Esophagus squamous epithelium (tissue), 5 donors: ENCODE measurements at places on chromosomes 16 and 17.

DNA sequence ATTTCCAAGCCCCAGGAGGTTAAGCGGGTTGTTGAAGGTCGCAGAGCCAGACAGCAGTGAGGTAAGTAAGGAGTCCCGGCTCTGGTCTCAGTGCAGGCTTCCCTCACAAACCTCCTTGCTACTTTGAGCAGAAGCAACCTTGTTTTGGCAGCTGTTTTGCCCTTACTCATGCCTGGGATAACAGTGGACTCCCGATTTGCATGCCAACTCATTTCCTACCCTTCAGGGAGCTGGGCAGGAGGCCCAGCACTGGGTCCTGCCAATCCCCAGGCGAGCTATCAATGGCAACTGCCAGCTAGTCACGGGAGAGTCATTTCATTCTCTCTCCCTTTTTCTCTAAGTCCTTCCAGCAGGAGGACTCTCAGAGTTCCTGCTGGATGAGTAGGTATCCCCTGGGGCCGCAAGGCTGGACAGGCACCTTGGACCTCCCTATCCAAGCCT is 72.0 kb upstream of the KSR1 start:
- no peak for DNase-seq

DNA sequence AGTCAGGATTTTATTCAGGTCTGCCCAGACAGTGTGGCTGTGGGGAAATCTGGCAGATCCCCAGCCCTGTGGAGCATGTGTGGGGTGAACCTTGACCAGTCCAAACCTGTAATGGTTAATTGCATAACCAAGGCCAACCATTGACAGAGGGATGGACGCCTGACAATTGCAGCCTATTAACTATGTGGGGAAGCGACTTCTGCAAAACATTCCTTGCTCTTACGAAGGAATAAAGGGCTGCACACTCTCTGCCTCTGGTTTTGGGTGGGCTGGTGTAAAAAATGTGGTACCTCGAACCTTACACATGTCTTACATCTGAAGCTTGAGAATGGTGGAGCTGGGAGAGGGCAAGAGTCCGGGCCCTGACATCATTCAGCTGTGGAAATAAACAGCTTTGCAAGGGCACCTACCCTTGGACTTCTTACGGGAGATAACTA is 35.8 kb downstream of the MAF start:
- DNase-seq: no peak

DNA sequence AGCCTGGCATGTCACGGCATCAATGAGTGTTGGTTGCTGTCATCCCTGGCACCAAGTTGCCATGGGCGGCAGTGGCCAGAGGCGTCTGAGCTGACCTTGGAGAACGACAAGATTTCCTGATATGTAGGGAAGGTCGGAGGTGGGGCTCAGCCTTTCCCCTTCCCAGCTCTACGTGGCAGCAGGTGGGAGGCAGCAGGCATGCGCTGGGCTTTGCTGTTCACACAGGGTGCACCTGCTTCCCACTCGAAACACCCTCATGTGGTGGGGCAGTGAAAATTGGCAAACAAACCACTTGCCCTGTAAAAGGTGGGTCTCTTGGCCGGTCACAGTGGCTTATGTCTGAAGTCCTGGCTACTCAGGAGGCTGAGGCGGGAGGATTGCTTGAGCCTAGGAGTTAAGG is 12.3 kb upstream of the TFAP4 start:
- no peak for DNase-seq

DNA sequence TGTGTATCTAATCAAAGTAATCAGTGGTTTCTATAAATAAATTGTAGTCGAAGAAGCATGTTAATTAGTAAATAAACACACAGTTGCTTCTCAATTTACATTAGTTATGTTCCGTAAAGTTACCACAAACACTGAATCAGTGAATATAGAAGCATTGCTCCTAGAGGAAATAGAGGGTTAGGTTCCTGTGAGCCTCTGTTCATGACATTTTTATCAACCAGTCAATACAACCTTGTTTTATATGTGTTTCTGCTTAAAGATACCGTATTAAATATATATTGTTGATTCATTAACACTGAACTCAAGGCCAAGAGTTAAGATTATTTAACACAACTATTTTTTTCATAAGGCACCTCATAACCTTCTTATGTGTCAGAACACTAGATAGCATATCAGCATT is 134.3 kb downstream of the PPM1E start:
- no peak for DNase-seq

DNA sequence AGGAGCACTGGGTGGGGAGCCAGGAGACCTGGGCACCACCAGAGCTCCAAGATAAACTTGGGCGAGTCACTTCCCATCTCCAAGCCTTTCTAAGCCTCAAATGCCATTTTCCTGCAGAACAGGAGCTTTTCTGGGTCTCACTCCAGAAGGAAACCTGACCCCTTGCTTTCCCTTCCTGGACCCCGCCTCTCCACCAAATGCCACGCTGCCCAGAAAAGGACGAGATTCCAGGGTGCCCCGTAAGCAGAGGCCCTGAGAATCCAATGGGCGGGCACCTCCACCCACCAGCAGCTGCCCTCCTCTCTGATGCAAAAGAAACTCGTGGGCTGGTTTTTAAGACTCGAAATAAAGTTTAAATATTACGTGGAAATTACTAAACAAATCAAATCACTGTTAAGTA is 31.3 kb downstream of the ZNF423 start:
- no peak for DNase-seq

DNA sequence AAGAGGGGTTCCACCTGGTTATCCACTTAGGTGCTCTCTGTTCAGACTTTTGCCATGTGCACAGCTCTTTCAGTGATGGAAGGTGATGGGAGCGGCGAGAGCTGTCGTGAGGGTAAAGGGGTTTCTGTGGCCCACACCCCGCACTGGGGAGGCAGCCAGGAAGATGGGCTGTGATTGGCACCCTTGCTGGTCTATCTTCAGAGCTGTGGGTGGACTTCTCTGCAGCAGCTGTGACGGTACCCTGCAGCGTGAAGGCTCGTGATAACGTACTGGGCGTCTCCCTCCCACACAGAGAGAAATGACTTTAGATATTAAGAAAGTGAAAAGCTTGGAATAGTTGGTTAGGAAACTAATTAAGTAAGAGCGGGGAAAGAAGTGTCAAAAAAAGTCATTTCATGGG is 45.8 kb downstream of the MPRIP start:
- DNase-seq: no peak

DNA sequence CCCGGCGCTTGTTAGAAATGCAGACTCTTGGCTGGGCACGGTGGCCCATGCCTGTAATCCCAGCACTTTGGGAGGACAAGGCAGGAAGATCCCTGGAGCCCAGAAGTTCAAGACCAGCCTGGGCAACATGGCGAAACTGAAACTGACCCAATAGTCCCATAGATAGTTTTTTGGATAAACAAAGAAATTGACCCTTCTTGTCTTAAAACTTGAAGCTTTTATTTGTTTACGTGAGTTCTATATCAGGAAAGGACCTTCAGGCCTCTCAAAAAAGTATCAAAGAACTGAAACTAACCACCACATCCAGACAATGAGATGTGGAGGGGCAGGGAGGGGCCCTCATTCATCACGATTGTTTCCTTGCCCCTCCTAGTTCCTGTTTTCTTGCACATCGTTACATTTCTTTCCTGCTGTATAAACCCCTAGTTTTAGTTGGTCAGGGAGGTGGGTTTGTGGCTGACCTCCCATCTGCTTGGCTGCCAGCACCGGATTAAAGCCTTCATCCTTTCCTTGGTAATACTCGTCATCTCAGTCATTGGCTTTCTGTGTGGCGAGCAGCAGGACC is 29.9 kb upstream of the PRM1 start:
- DNase-seq: no peak

GRCh38 chr17:58192612-58193011 is at the start of gene EPX:
Gene EPX, plus strand, starts transcription at chr17:58192726. Its CDS starts 121 bp downstream, at chr17:58192847.
- no peak for DNase-seq

- DNase-seq: no peak
These were observed 2.9 kb upstream of the SYT17 start for GRCh38 chr16:19165101-19165500.

- DNase-seq: no peak
These were observed 64.4 kb upstream of the CORO6 start for GRCh38 chr17:29686993-29687590.

DNA sequence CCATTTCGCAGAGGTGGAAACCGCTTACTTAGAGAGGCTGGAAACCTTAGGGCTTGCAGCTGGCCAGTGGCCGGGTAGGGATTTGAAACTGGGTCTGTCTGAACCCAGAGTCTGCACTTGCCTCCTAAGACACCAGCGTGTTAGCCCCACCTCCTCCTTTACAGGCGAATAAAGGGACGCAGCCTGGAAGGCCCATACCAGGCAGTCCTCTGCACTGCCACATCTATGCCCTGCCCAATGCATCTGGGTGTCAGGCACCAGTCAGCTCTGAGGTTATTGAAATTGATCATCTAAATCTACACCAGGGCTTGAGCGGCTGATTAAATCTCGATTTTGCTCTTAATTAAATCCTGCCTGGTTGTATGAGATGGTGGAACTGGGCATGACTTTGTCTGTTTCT is 19.9 kb upstream of the NAGS start:
- DNase-seq: no peak

DNA sequence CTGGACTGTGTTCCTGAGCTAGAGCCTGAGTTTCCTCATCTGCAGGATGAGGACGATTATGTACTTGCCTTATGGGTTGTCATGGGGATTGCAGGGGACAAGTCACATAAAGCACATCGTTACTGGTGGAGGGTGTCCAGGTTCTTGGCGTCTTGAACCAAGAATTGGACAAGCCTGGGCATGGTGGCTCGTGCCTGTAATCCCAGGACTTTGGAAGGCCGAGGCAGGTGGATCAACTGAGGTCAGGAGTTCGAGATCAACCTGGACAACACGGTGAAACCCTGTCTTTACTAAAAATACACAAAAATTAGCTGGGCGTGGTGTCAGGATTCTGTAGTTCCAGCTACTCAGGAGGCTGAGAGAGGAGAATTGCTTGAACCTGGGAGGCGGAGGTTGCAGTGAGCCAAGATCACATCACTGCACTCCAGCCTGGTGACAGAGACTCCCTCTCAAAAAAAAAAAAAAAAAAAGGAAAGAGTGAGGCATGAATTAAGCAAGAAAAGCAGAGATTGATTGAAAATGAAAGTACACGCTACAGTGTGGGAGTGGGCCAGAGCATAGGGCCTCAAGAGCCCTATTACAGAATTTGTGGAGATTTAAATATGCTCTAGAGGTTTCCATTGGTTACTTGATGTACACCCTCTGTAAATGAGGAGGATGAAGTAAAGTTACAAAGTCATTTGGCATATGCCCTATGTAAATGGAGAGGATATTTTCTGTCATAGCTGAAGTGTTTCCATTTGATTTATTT is 30.7 kb downstream of the ADGRG5 start:
- DNase-seq: no peak

DNA sequence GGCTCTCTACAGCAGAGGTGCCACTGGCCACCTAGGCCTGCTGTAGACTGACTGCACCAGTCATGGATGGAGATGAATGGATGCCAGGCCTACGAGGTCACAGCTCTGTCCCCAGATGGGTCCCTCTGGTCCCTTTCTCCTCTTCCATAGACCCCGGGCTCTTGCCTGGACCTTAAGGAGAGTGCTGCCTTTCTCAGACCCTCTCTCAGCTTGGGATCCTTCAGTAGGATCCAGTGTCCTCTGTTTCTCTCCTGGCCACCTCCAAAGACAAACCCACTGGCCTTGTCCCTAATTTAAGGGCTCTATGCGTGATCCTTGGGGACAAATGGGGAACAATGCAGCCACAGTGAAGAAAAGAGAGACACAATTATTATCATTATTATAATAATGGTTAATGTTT is 189.3 kb upstream of the C16orf82 start:
- DNase-seq: no peak

GRCh38 chr16:24497440-24497839 is 41.9 kb upstream of the RBBP6 start:
- no peak for DNase-seq

- DNase-seq: no peak
These were observed 3.8 kb upstream of the NOS2 start for GRCh38 chr17:27804113-27804512.

DNA sequence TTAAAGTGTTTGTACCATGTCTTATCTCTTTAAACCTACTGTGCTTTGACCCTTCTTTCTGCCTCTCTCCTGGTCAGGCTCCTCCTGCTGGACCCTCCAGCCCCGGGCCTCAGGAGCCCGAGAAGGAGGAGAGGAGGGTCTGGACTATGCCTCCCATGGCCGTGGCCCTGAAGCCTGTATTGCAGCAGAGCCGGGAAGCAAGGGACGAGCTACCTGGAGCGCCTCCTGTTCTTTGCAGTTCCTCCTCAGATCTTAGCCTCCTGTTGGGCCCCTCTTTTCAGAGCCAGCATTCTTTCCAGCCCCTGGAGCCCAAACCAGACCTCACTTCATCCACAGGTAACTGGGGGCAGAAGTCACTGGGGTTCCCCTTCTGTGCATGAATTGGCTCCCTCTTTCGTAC is 13.6 kb downstream of the CNTROB start:
- no peak for DNase-seq

DNA sequence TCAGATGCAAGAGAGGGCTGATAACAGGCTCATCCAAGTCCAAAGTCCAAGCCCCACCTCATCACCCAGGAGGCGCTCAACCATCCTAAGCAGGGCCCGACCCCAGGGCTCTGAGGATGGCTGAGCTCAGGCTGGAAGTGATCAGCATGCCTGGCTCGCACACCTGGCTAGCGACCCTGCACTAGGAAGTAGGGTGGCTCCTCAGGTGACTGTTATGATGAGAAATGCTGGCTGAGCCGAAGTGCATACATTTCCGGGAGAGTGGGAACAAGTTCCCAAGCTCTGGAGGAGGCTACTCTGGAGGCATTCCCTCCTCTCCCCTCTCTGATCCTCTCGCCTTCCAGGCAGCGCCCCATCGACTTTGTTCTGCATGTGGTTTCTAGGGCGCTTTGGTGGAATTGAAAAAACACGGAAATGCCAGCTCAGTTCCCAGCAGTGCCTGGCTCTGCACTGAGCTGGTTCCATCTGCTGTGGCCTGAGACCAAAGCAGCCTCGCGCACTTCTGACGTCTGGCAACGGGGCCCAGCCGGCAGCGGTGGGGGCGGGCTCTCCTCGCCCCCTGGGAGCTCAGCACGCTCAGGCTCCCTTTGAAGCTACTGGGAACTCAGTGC is 130.3 kb downstream of the IRF8 start:
- no peak for DNase-seq
